ENCODE measurements at places on chromosomes 7 and 10.

- no peak for DNase-seq
Measured at GRCh38 chr10:31702954-31703353, 225.7 kb downstream of the ARHGAP12 start.

- no peak for DNase-seq
Measured at GRCh38 chr10:132522521-132523411, 14.8 kb upstream of the INPP5A start.

- DNase-seq = no peak
Measured at GRCh38 chr7:56083150-56083785, 9.5 kb downstream of the PHKG1 start.

- no peak for DNase-seq
Measured at GRCh38 chr7:45874408-45875131, 1.7 kb upstream of the CCDC201 start.

- DNase-seq = no peak
Measured at GRCh38 chr7:41039386-41039953, 663.4 kb downstream of the INHBA start.

DNA sequence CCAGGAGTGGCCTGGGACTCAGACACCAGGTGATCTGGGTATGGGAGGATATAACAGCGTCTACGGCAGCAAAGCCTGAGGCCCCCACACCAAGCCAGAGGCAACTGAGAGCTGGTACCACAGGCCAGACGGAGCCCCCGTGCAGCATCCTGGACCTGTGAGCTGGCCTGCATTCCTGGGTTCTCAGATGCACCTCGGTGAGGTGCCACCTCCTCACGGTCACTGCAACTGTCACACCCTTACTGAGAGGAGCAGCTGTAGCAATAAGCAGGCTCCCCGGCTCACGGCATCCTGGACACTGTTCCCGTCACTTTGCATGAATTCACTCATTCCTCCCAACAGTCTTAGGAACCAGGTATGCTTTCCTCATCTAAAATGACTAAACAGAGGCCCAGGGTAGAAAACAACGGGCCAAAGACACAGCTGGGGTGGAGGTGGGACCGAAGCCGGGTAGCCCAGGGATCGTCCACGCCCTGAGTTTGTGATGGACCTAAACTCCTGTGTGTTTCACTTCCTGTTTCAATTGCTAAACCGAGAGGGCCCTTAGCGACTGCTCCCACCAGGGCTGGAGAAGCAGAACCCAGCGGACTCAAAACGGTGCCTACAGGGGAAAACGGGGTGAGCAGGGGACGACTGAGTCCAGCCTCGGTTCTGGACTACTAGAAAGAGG is 98.7 kb downstream of the CTBP2 start:
- DNase-seq = no peak

DNA sequence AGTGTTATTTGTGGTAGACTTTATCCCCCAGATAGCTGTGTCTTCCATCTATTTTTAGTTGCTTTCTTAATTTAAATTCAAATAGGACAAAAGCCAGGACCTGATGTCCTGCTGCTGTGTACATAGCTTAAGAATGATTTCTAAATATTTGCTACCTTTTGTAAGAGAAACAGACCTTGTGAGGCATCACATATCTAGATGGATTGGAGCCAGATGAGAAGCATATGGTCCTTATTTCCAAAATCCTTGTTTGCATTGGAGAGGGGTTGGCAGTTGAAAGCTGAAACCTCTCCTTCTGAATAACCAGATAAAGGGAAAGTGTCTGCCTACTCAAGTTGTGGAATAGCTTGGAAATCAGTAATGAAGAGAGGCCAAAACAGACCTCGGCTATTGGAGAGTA is 50.7 kb upstream of the AMPH start:
- no peak for DNase-seq

DNA sequence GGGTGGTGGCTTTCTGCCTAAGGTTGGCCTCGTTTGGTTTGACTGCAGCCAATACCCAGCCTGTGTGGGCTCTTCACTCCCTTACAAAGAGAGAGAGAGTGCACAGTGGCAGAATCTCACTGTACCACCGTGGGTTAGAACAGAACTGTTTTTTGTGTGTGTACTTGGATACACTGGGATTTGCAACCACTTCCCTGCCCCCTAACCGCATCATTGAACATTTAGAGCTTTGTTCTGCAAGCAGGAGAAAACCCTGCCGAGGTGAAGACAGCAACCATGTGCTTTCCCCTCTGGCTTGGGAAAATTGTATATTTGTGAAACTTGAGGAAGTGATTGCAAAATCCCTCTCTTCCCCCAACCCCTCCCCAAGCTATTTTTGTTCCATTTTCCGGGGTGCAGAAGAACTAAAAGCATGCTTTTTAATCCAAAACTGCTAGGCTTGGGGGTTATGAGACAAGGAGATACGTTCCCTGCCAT is 201.2 kb downstream of the TCF7L2 start:
- no peak for DNase-seq

- no peak for DNase-seq
Measured at GRCh38 chr7:70693321-70693685, 438.6 kb upstream of the GALNT17 start.

GRCh38 chr10:29163746-29164145 is 125.1 kb upstream of the LYZL1 start:
- no peak for DNase-seq

- DNase-seq = no peak
Measured at GRCh38 chr10:62335326-62335725, 38.8 kb upstream of the ZNF365 start.

GRCh38 chr10:15374566-15374965 is 3.5 kb upstream of the FAM171A1 start:
- DNase-seq = no peak

- DNase-seq = no peak
Measured at GRCh38 chr10:77459905-77460304, 177.7 kb downstream of the KCNMA1 start.

DNA sequence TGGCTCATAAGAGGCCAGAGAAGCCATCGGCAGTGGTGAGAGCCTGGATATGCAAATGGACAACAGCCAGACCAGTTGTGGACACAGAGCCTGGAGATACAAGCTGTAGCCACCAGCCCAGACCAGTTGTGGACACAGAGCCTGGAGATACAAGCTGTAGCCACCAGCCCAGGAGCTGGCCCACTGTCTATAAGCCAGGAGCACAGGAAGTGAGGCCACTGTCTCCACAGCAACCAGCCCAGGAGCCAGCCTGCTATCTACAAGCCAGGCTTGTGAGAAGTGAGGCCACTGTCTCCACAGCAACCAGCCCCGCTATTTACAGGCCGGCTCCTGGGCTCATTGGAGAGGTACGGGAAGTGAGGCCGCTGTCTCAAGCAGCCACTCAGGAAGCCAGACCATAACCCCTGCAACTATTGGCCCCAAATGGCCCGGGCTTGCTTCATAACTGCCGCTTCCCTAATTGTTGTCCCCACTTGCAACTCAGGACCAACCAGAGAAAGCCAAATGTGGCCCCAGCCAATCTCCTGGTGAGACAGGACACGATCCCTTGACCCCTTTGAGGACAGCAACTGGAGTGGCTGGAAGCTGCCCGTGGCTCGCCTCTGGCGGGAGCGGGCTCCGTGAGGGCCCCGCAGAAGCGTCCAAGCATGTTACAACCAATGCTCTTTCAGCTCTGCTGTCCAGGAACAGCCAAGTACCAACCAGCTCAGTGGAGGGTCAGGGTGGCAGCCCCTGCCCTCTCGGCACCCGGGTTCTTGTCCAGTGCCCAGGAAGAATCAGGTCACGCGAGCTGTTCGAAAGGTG is 44.1 kb upstream of the CNPY1 start:
- DNase-seq = no peak

- DNase-seq = no peak
Measured at GRCh38 chr10:82934429-82934828, 1059.4 kb downstream of the NRG3 start.

DNA sequence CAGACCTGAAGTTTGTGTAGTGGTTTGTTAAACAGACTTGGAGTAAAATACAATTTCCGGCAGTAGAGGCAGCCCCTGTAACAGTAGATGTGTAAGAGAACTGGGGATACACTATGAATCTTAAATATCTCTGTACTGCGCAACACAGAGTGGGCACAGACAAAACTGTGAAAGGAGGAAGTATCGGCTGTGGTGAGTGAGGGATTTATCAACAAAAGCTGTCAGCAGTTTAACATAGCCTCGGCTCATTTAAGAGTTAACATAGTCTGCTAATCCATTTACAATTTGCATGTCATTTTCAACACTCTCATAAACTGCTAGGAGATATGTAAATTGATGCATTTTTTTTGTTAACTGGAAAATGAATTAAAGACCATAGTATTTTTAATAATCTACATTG is 225.2 kb downstream of the ZWINT start:
- no peak for DNase-seq

DNA sequence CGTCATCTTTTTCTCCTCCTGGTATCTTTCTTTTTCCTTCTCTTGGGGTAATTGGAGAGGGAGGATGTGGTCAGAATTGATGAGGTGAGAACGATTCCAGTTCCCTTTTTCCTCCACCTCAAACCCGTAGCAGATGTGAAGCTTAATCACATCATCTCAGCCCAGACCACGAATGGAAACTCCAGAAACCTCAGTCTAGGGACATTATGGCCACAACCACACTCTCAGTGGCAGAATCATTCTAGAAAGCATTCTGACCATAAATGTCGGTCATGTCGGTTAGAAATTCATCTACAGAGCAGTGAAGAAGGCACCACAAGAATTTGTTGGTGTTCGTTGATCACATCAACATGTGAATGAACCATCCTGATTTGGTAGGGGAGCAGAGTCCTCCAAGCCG is 78.7 kb downstream of the GATA3 start:
- no peak for DNase-seq

DNA sequence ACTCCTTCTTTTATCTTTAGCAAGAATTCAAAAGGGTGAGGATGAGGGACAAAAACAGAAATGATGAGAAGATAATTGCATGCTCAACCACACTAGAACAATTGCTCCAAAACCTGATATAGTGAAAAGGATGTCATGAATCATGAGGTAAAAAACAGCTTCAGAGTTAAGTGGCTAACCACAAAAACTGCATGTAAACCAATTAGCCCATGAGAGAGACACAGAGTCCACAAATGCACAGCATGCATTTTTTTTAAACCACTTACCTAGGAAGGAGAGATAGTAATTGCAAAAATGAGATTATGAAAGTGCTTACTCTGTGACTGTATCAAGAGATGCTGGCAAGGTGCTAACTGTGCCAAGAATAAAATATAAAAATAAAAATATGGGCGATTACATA is 132.9 kb downstream of the MBL2 start:
- DNase-seq = no peak

DNA sequence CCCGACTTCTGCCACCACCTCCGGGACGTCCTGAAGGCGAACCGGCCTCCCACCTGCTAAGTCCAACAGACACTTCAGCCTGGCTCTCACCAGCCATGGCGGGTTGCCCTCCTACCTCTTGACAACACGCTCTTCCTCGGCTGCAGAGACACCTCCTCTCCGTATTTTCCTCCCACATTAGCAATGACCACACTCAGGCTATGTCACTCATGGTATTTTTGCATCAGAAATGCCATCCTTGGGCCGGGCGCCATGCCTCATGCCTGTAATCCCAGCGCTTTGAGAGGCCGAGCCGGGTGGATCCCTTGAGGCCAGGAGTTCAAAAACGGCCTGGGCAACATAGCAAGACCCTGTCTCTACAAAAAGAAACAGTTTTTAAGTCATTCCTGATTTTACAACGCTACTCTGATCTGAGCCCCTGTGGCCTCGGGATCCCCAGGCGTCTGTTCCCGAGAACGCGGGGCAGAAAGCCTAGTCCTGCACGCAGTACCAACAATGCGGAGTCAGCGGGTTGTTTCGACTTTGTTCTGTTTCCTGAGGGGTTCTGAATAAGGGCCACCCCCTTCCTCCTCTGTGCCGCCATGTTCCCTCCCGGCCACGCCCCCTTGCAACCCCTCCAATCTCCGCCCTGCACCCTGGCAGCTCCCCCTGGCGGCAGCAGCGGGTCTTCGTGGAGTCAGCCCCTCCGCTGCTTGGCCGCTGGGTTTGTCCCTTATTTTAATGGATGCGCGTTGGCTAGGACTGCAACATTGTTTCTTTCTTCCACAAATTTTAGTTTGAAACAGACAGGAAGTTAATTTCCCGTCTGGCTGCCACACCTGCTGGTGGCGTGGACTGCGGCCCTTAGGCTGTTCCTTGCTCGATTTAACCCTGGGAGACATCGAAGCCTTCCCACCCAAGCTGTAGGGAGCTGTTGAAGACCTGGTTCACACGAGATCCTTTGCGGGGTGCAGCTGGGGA is 9.7 kb upstream of the ZFAND2A start:
- DNase-seq = peak; percentile 88

DNA sequence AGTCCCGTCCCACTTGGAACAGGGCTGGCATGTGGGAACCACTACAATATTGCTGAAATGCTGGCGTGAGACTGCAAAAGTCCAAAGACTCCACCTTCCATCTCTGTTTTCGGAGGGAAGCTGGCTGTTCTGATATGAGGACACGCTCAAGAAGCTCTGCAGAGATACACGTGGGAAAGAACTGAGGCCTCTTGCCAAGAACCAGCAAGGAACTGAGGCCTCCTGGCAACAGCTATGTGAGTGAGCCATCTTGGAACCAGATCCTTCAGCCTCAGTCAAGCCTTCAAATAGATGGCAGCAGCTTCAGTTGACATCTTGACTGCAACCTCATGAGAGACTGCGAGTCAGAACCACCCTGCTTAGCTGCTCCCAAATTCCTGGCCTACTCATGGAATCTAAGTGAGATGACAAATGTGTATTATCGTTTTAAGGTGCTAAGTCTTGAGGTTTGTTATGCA is 30.8 kb downstream of the SGMS1 start:
- DNase-seq = no peak

GRCh38 chr10:43873717-43874116 is 225.0 kb upstream of the ZNF32 start:
- DNase-seq = no peak

DNA sequence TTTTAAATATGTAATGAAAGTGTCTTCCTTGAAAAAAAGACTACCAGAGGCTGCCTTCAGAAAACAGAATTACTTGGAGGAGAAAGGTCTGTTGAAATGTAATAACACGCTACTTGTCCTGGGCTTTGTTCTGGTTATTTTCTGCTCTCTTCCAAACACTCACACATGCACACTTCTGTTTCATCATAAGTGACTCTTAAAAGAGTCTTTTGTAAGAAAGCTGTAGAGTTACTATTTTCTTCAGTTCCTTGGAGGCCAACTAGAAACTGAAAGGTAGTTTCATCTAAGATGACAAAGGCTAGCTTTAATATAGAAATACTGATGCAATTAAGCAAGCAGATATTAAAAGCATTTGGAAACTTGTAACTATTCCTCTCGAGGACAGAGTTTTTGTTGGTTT is 39.1 kb downstream of the TASOR2 start:
- no peak for DNase-seq

- no peak for DNase-seq
Measured at GRCh38 chr10:49118430-49119074, 3.2 kb upstream of the VSTM4 start.

GRCh38 chr10:79239275-79239779 is 107.9 kb upstream of the PPIF start:
- no peak for DNase-seq
